Omental fat pad (tissue), 4 donors: ENCODE measurements at places on chromosomes 7 and 10.

- no peak for DNase-seq
Measured at GRCh38 chr7:2505401-2505800, 14.2 kb upstream of the LFNG start.

DNA sequence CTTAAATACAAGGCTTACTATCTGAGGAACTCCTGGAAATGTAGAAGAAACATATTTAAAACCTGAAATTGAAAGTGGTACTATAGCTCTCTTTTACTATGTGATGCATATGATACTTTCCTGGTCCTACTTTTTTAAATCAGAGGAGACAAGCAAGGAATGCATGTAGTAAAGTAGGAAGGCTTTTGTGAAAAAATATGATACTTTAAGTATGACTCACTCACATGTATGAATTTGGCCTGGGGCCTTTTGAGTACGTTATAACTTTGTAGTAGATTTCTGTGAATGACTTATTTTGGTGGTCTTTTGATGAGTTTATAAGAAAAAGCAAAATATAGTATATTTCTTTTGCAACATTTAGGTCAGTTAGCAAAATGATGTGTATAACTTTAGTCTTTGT, 53.8 kb downstream of the TAX1BP1 start:
- DNase-seq = no peak

- DNase-seq = no peak
Measured at GRCh38 chr10:27500886-27501285, 3.2 kb upstream of the RAB18 start.

- no peak for DNase-seq
Measured at GRCh38 chr10:132541129-132541528, 3.5 kb downstream of the INPP5A start.

DNA sequence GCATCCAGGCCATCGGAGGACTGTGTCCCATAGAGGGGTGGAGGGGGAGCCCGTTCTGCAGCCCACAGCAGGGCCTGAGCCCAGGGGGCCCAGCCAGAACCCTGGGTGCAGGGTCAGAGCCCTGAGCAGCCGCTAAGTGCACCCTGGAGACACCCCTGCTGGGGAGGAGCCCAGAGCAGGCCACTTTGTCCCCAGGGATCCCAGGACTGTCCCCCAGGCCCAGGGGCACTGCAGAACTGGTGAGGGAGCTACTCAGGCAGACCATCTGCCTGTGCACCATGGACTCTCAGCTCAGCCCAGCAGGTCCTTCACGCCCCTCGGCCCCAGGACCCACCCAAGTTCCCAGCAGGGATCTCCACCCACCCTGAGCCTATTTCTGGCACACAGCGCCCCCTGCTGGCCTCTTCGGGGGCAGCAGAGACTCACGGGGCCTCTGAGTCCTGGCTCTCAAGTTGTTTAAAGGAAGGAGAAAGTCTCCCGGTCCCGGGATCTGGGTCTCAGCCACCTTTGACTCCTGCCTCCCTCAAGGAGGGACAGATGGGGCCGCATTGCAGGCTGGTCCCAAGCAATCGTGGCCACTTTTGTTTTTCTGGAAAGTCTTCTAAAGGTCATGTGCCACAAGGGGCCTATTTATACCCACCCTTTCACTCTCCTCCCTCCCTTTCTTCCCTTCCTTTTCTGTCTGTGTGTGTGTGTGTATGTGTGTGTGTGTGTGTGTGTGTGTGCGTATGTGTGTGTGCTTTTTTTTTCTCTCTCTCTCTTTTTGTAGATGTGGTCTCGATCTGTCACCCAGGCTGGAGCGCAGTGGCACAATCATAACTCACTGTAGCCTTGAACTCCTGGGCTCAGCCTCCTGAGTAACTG, 90.3 kb downstream of the MYL10 start:
- peak; percentile 51 for DNase-seq

DNA sequence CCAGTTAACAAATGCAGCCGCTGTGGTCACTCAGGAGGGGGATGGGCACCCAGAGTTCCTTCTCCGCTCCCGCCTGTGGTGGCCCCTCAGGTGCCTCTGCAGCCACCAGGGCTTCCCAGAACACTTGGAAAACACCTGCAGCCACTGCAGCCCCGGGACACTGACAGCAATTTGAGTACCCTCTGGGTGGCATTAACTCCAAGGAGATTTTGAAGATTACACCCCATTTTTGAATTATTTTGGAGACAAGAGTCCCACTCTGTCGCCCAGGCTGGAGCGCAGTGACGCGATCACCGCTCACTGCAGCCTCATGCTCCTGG, 32.2 kb downstream of the IL15RA start:
- no peak for DNase-seq

DNA sequence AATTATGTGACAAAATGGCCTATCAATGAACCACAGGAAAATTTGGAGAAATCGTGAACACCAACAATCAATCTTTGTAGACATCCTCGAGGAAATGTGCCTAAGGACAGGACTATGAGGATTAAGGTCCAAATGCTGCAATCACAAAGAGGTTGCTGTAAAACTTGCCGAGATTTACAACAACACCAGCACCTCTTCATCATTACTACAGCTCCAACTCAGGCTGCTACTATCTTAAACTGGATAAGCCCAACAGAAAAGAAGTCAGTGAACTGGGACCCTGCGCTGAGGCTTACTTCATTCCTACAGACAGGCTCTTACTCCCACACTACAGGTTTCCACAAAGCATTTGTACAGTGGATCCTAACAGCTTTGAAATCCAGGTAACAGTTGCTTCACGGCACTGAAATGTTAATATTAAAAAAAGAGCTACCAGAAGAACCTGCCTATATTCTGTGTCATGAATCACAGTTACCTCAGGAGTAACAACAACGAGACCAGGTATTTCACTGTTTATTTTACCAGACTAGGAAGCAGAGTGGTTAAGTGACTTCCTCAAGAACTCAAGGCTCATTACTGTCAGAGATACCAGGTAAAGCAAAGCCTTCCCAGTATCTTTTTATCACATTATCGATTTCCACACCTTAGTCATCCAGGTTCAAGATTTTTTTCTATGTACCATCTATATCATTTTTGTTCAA, 23.9 kb downstream of the CACUL1 start:
- no peak for DNase-seq

DNA sequence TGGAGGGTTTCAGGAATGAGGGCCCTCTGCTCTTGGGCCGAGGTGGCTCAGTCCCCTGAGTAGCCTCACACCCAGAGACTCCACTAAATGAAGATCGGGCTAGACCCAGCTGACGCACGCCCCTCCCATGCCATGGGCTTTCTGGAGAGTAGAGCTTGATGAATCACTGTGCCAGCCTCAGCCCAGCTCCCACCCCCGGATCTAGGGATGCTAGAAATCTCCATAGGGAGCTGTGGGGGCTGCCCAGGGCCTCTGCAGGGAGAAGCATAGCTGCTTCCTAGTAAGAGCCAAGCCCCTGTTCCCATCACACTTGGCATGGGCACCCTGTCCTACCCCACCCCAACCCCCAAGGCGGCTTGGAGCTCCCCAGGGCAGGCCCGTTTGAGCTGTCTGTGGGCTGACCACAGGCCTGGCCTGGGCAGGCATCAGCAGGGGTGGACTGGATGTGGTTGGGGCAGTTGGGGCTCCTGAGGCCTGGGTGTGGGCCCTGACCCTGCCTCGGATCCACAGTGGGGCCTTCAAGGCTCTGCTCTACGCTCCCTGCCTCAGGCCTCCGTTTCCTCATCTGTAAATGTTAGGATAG, 121.2 kb downstream of the ZMIZ1 start:
- no peak for DNase-seq

DNA sequence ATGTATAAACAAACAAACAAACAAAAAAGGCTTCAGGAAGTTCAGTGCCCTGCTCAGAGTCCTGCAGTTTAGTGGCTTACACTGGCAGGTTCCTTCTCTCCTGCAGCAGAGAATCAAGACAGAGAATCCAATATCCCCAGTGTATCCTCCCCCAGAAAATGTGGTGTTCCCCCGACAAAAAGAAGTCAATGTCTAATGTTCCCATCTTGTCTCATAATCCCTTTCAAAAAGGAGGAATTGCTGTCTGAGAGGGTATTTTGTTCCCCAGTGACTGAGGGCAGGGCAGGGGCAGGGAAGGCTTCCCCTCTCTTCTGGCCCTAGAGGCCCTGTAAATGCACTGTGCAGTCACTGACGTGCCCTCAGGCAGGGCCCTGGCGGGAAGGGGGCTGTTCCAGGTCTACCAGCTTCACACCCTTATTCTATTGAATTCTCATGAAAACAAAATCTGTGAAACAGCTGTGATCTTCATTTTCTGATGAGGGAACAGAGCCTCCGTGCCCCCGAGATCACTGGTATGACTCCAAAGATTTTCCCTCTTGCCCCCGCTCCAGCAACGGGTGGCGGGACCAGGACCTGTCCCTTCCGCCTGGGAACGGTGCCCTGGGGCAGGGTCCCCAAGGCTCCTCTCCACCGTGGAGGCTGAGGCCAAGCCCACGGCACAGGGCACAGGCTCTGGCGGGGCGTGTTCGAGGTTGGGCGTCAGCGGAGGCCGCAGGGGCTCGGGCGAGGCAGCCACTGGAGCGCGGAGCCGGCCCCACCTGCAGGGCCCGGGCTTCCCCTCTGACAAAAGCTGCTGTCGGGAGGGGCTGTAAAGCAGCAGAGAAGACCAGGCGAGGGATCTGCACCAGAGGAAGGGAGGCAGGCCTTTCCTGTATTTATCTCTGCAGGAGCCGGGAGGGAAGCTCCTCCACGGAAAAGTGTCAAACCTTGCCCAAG, 13.4 kb upstream of the WDFY4 start:
- no peak for DNase-seq

GRCh38 chr10:60203993-60204618, 185.6 kb downstream of the ANK3 start:
- no peak for DNase-seq

GRCh38 chr7:24882989-24883621, 96.9 kb downstream of the OSBPL3 start:
- DNase-seq = no peak

DNA sequence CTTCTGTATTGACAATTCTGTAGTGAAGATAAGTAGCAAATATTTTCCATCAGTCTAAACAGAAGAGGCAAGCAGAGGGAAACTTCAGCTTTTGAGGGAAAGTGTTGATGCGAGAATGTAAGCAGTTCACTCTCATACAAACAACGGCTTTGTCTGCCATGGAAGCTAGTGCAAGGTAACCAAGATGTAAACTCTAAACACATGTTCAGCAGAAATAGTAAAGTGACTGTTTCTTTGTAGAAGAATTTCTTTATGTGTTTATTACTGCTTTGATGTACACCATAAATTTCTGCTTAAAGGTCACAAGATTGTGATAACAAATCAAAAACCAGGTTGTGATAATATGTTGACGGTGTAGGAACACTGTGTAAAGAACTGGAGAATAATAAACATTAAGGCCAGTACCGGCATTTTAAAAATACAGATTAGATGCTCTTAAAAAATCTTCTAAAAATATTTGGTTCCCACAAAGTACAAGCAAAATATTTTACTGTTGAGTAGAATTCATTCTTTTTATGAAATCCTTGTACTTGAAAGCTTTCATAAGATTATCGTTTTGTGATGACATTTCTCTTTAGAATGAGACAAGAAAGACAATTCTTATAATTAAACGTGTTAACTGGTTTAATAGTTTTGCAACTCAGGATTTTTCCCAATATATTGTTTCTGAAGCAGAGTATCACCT, 34.2 kb downstream of the SEMA3C start:
- DNase-seq = no peak
